ENCODE measurements at places on chromosomes 1 and 21.

DNA sequence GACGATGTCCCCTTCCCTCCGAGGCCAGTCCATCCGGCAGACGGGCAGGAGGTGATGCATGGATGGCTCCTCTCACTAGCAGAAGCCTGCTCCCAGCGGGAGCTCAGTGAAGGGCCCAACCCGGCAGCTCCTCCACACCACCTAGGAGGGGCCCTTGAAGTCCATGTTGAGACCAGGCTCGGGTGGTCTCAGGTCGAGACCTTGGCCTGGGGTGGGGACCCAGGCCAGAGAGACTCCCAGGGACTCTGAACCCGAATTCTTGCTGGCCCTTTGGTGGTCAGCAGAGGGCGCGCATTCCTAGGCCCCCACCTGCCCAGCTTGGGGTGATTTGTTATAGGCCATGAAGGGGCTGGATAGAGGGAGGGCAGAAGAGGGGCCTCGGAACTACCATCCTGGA lies 642 bp upstream of the NT5C1A start:
- peak overlapping the region; percentile 45 for H3K4me3 ChIP-seq
- H3K4me1 ChIP-seq = no peaks in the 10 kb centered on the region
- H3K27ac ChIP-seq = no peak overlapping the region
- no peaks in the 10 kb centered on the region for H3K36me3 ChIP-seq
- no peak for DNase-seq

GRCh38 chr1:171141688-171142415 lies 43.2 kb upstream of the FMO2 start:
- peak overlapping the region; percentile 80 for H3K27ac ChIP-seq
- DNase-seq = peak; percentile 87
- no peaks in the 10 kb centered on the region for H3K36me3 ChIP-seq
- no peak overlapping the region for H3K4me3 ChIP-seq
- H3K27me3 ChIP-seq = no peaks in the 10 kb centered on the region

GRCh38 chr1:208217781-208218180 lies 26.4 kb downstream of the PLXNA2 start:
- no peak overlapping the region for H3K4me3 ChIP-seq
- no peak overlapping the region for H3K27ac ChIP-seq
- no peaks in the 10 kb centered on the region for H3K36me3 ChIP-seq
- no peaks in the 10 kb centered on the region for H3K27me3 ChIP-seq

DNA sequence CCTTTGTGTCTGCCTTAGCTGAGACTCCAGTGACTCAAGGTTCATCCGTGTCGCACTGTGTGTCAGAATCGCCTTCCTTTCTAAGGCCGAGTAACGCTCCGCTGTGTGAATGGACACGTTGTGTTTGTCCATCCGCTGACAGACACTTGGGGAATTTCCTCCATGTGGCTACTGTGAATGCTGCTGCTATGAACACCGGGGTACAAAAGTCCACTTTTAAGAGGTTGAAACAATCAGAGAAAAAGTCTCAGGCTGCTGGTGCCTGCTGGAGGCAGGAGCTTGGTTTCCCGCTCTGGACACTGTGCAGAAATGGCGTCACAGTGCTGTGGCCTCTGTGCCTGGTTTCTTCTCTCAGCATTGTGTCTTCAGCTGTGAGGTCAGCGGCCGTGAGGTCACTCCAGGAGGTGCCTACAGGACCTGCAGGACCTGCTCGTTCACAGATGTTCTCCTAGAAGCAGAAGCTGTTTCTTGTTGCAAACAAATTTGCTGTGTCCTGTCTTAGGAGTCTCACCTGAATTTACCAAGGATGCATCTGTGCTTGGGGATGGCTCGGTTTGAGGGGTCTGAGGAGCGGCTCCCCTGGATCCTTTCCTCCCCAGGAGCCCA lies 34.2 kb downstream of the KRTAP10-1 start:
- H3K4me1 ChIP-seq = no peaks in the 10 kb centered on the region
- no peaks in the 10 kb centered on the region for H3K36me3 ChIP-seq

DNA sequence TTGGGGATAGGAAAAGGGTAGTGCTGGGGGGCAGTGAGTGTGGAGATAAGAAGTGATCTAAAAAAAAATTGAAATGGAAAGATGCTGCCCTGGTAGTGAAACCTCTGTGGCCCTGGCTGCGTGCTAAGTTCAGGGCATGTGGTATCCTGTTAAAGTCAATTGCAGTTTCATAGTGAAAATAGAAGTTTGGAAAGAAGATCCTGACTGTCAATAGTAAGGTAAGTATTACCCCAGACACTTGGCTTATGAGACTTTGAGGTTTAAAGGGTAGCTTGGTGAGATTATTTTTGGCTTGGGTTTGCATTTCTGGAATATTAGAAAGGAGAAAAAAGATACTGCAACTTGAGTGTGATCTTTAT lies 6.8 kb downstream of the ARID1A start:
- no peak overlapping the region for H3K27ac ChIP-seq
- no peaks in the 10 kb centered on the region for H3K36me3 ChIP-seq
- H3K4me3 ChIP-seq = no peak overlapping the region
- no peak for DNase-seq
- no peaks in the 10 kb centered on the region for H3K27me3 ChIP-seq

DNA sequence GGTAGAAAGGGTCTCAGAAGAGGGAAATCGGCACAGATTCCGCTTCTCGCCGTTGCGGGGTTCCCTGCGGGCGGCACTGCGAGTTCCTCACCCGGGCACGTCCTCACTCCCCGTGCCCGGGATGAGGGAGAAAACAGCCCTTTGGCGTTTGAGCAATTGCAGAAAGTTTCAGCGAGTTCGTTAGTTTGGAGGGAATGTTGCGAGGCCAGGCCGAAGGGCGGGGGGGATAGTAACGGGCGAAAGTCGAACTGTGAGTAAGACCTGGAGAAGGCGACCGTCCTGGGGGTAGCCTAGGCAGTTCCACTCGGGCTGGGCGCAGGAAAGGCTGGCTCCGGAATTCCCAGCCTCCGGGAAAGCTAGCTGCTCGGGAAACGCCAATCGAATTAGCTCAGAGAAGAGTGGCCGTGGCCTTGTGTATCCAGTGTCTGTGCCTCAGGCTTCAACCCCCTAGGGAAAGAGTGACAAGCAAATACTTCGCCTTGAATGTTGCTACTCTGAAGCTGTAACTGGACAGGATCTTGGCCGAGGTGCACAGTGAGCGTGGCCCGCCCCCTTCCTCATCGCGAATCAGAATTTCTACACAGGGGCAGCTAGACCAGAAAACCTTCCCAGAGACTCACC lies 787 bp downstream of the PTGFR start:
- H3K27me3 ChIP-seq = no peaks in the 10 kb centered on the region
- H3K27ac ChIP-seq = peak overlapping the region; percentile 59
- H3K4me1 ChIP-seq = no peaks in the 10 kb centered on the region
- H3K4me3 ChIP-seq = peak overlapping the region; percentile 80

DNA sequence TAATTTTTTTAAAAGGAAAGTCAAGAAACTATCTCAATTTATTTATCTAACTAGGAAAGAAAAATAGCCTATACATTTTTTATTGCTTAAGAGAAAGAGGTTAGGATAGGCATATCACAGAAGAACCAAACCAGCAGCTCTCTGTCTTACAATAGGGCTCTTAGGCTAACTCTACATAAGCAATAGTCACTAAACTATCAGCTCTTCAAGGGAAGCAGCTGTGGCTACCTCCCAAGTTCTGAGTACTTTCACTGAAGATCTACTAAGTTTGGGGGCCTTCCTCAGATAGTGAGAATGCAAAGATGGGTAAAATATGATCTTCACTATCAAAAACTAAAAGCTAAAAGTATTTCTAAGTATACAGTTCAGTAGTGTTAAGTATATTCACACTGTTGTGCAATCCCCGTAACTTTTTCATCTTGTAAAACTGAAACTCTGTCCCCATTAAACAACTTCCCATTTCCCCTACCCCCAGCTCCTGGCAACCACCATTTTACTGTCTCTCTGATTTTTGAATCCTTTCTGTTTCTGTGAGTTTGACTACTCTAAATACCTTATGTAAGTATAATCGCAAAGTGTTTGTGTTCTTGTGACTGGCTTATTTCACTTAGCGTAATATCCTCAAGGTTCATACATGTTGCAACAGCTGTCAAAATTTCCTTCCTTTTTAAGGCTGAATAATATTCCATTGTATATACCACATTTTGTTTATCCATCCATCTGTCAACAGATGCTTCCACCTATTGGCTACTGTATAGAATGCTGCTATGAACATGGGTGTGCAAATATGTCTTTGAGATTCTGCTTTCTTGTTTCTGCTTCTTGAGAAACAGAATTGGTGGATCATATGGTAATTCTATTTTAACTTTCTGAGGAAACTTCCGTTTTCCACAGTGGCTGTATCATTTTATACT lies 73.3 kb downstream of the ACBD6 start:
- H3K36me3 ChIP-seq = no peaks in the 10 kb centered on the region
- no peak overlapping the region for H3K4me3 ChIP-seq
- no peaks in the 10 kb centered on the region for H3K27me3 ChIP-seq
- H3K27ac ChIP-seq = no peak overlapping the region
- no peak for DNase-seq

- H3K4me1 ChIP-seq = peaks cover 13% of the 10 kb centered on the region
- H3K27me3 ChIP-seq = no peaks in the 10 kb centered on the region
- H3K27ac ChIP-seq = no peak overlapping the region
- DNase-seq = peak; percentile 73
- H3K4me3 ChIP-seq = no peak overlapping the region
Observed at GRCh38 chr1:235946571-235946981, 79.9 kb upstream of the LYST start.
